ENCODE measurements at places on chromosomes 6 and 20.

GRCh38 chr6:163123098-163123497 is 291.4 kb upstream of the QKI start:
- no peak for DNase-seq

- DNase-seq, result no peak
Observed at GRCh38 chr6:68675548-68675947, 40.5 kb downstream of the ADGRB3 start.

DNA sequence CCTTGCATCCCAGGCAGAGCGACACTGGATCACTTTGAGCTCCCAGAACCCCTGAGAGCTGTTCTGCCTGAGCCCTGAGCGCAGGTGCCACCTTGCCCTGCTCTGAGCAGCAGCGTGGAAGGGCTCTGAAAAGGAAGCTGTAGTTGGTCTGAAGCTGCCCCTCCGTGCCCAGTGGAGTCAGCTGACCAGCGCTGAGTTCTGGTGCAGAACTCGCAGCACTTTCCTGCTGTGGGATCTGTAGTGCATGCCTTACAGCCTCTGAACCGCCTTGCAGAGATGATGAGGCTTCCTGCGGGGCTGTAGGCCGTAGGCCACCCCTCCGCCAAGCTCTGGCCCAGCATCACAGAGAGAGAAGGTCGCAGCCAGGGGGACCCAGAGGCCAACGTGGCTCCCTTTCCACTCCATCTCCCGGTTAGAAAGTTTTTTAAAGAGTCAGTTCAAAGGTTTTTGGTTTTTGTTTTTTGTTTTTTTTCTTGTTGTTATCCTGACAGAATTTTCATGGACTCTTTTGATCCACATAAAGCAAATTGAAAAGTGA is 158.3 kb upstream of the CST7 start:
- no peak for DNase-seq

DNA sequence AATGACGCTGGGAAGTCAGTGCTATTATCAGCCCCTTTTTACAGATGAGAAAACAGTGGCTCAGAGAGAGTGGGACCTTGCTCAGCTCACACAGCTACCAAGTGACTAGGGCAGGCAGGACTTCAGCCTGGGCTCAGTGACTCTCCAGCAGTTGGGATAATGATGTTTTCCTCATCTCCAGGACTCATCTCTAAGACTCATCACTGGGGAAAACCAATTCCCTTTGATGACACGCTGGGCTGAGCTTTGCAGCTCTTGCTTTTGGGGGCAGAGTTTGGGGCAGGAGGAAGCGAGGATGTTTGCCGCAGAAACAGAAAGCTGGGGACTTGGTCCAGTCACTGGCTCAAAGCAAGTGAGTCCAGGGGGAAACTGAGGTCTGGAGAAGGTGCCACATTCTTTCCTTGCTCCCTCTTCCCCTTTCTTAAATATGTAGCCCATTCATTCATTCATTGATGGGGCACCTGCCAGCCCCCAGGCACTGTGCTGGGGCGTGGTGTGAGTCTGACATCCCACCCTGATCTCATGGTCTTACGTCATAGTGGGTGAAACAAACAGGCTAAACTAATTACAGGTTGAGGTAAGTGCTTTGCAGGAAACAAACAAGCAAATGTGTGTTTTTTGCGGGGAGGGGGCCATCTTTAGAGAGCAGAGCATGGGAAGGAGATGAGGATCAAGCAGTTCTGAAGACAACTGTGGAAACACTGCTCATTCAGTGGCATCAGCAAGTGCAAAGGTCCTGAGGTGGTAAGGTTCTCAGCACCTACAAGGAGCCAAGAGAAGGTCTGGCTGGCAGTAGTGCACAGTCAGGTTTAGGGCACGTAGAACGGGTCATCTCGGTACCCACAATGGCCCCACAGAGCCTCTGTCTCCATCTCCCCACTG is 74.4 kb upstream of the PMEPA1 start:
- DNase-seq, result no peak

- DNase-seq, result no peak
Observed at GRCh38 chr20:61482056-61482887, 230.2 kb downstream of the CDH4 start.

- no peak for DNase-seq
Observed at GRCh38 chr6:136737871-136738691, 54.2 kb downstream of the MAP3K5 start.

GRCh38 chr6:21265034-21265729 is 328.4 kb upstream of the SOX4 start:
- DNase-seq, result no peak

DNA sequence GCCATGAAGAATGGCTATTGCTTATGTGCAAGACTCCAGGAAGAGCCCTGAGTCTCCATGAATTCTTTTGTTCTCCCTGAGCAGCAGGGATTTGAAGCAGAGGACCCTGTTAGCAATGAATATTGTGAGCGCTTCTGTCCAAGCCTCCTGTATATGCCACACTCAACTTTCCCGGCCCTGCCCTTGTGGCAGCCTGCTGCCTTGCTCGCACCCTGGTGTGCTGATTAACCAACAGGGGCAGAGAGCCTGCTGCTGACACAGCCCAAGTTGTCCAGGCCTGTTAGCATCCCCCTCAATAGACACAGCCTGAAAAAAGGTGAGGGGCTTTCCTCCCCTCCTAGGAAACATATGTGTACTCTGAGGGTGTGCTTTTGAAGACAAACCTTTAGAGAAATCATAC is 131.4 kb downstream of the BMP2 start:
- DNase-seq, result no peak

- DNase-seq, result no peak
Observed at GRCh38 chr6:7008451-7008988, 99.2 kb upstream of the RREB1 start.

DNA sequence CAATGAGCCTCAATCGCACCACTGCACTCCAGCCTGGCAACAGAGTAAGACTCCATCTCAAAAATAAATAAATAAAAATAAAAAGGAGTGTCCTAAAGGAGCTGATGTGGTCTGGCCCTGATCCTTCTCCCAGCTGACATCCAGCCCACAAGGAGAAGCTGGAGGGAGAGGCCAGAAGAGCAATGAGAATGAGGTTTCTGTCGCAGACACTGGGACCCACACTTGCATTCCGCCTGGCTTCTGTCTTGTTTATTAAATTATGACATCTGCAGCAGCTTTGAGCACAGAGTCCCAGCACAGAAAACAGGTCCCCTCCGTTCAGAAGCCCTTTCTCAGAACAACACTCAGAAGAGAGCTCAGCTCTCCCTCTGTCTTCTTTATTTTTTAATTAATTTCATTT is 10.3 kb upstream of the E2F1 start:
- DNase-seq, result no peak

DNA sequence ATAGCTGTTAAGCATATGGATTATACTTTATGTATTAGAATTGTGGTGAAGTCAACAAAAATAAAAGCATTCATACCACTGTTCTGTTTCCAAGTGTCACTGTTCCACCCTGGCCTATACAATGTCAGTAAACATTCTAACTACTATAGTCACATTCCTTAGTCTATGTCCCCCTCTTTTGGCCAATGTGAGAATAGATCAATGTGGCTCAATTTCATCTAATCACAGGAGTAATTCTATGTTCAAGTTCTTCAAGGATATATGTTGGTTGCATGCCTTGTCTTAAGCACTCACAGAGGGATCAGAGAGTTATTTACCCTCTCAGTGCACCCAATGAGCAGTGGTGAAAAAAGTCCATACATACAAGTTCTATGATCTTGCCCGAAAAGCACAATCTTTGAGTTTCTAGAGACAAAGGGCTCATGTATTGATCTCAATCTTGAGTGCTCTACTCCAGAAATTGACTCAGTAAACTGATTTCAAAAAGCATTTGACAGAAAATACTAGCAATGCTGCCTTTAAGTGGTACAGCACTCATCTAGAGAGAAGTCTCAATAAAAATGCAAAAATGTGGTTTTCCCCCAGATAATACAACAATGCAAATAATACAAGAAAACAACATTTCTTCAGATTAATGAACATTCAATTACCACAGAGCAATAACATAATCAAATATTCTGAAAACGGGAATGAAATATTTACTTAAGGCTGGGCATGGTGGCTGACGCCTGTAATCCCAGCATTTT is 16.5 kb downstream of the SMLR1 start:
- peak; percentile 32 for DNase-seq

DNA sequence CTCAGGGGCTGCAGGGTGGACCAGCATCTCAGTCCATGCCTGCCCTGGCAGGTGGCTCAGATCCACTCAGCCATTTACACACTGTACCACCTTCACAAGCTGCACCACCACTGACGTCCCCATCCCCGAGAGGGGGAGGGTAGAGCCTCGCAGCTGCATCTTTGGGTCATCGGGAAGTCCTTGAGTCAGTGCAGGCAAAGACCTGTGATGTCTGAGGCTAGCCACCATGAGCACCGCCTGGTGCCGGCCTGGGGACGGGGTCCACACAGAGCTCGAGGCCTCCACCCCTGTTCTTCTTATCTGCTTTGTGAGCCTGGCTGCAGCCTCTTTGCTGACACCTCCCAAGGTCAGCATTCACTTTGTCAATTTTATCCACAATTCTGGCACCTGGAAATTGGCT is 141.4 kb downstream of the PHACTR3 start:
- no peak for DNase-seq

- no peak for DNase-seq
Observed at GRCh38 chr6:36364669-36365479, 22.6 kb downstream of the ETV7 start.

DNA sequence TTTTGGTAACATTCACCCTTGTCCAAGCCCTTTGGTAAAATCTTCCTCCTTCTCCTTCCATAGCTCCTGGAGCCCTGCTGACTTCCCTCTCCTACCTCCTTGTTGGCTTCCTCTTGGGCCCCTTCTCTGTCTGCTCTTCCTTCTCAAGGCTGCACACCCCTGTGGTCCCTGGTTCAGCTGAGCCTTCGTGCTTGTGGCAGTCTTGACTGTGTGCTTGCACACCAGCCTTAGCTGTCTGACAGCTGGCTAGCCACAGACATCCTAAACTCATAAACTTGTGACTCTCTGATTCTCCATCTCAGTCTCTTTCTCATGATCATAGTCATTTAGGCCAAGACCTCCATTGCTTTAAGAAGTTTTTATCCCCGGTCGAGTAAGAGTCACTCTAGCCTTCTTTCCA is 37.1 kb downstream of the DHX35 start:
- no peak for DNase-seq

GRCh38 chr20:60008130-60008808 is 50.0 kb downstream of the CDH26 start:
- peak; percentile 4 for DNase-seq

- no peak for DNase-seq
Observed at GRCh38 chr6:170223718-170224693, 66.9 kb downstream of the DLL1 start.

GRCh38 chr6:1390946-1391799 is 1.8 kb downstream of the FOXF2 start:
- DNase-seq, result no peak

- no peak for DNase-seq
Observed at GRCh38 chr6:165704045-165704748, 41.2 kb upstream of the PDE10A start.

- DNase-seq, result peak; percentile 64
Observed at GRCh38 chr6:154257067-154257466, 99.5 kb downstream of the IPCEF1 start.

- DNase-seq, result no peak
Observed at GRCh38 chr6:137230547-137230946, 11.4 kb upstream of the IFNGR1 start.

GRCh38 chr6:55726144-55726543 is 147.2 kb upstream of the HMGCLL1 start:
- no peak for DNase-seq

DNA sequence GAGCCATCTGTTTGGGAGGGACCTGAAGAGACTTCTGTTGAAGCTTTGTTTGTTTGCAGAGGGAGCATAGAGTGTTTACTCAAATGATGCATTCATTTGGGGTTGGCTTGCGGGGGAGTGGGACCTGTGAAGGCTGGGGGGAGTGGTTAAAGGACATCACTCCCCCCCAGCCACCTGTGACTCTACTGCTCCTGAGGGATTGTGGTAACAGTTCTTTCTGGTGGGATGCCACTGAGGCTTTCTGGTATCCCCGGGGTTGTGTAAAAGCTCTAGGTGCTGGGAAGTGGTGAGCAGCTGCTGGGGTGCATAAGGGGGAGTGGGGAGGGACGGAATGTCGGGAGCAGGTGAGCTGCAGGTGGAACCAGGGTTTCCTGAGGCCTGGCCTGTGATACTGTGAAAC is 239.2 kb upstream of the QKI start:
- no peak for DNase-seq

GRCh38 chr20:34557936-34558319 is 590 bp upstream of the MAP1LC3A start:
- no peak for DNase-seq

DNA sequence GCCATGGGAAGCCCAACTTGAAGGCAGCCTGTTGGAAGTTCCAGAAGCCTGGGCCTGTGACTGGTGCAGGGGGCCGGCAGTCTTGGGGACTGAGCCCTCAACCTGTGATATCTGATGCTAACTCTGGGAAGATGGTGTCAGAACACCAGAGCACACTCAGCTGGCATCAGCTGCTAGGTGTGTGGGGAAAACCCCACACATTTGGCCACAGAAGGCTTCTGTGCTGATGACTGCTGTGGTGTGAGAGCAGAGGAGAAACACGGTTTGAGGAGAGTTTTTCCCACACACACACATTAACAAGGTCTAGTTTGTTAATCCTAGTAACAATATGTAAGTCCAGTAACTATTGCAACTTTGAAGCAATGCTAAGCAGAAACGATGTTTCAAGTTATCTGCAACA is 78.0 kb downstream of the PSMB1 start:
- DNase-seq, result no peak

GRCh38 chr6:126107475-126108166 is 121.3 kb downstream of the TRMT11 start:
- no peak for DNase-seq

DNA sequence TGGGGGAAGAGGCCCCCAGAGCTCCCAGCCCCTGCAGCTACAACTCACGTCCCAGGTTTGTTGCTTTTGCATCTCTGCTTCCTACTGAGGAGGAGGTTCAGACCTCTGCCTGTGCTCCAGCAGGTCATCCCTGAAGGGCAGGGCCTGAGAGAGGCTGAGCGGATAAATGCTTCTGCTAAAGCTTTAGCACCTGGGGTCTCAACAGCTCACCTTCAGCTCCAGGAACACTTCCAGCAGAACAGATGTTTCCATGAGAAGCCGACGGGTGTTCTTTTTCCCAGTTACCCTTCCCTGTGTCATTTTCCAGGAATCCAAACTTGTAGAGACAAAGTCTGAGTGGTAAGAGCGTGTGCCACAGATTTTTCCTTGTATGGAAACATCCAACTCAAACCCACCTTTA is 208.8 kb downstream of the TBC1D7 start:
- no peak for DNase-seq

All from KG1 (cell line).